Activated naive CD8-positive, alpha-beta T cell treated with anti-CD3 and anti-CD28 coated beads, Interleukin-2, amount 10 ng/mL, durations not matched to agents 7 days and 5 days (primary cell): ENCODE measurements at places on chromosomes 6 and 20. TPM values are rescaled to one million over a fixed set of nuclear protein-coding genes. Genes with fewer than 3 reads are reported as not detected.
A peak's percentile ranks its signal among the peaks of the same experiment; 100 is the strongest.

- no peak for DNase-seq
These were observed 30.0 kb upstream of the TMEM14A start for GRCh38 chr6:52640916-52641315.

DNA sequence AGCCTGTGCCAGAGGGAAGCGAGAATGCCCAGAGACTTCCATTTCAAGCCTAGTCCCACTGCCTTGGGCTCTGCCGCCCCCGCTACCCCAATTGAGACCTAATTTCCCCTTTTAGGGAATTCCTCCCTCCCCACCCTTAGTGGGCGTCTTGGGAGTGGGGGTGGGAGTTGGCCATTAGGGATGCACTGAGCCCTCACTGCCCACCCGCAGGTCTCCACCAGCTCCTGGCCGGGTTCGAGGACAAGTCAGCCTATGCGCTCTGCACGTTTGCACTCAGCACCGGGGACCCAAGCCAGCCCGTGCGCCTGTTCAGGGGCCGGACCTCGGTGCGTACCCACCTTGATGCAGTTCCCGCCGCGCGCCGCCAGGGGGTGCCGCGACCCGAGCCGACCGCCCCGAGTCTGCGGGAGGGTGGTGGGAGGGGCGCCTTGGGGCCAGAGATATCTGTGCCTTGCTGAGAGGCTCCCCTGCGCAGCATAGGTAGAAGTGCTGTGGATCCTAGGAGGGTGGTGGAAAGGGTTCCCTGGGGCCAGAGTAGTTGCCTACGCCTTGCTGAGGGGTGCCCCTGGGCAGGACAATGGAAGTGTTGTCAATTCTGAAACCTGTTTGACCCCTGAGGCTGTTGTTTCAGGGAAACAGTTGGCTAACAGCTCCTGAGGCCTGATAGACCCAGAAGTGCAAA is 9.2 kb downstream of the ITPA start:
- DNase-seq: peak; percentile 89

DNA sequence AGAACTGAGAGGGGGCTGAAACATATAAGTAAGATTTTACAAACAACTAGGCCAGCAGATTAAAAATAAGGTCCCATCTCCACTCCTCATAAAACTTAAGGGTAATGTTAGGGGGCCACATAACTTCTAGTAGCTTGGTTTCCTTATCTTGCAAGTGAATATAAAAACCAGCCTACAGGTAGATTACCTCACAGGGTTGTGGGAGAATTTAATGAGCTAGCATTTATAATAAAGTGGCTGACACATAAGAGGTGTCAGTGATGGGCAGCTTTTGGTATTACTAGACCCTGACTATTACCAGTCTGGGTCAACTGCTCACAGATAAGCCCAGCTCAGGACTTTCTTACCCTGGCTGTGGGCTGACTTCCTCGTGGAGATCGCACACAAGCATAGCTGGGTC is 9.2 kb upstream of the PPP1R14C start:
- no peak for DNase-seq

DNA sequence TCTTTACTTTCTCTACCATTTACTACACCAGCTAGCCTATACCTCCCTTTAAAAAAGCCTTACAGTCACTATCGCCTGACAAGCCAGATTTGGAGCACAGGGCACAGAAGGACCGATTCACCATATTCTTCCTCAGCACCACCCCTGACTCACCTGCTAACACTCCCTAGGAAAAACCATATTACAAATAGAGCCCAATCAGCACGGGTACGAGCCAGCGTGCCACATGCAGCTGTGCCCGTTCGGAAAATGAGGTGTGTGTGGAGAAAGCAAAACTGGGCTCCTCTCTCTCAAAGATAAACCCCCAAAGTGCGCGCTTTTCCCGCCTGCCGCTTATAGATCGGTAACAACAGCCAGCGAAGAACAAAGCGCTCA is 1.2 kb downstream of the SYNCRIP start:
- no peak for DNase-seq

DNA sequence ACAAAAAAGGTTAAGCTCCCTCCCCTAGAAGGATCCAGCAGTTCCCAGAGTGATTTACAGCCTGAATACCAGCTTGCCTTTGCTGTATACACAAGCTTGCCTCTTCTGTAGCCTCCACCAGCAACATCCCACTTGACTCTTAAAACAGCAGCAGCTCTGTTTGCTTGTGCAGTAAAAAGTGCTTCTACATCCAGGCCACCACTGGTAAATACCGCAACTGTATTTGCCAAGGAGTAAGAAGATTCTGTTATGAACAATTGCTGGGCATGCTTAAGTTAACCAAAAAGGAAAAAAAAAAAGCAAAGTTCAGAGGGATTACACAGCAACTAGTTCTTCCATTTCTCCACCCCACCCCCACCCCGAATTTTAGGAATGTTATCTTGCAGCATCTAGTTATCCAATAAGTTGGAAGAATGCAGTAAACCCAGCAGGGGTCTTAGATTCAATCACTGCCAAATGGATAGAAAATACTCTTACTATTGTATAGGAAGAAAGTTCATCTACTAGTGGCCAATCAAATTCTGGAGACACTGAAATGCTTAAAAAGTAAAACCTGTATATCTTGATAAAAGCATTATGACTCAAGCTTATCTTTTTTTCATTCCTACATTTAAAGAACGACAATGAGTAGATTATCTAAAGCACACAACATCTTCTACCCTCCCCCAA is 4.8 kb downstream of the SALL4 start:
- no peak for DNase-seq

DNA sequence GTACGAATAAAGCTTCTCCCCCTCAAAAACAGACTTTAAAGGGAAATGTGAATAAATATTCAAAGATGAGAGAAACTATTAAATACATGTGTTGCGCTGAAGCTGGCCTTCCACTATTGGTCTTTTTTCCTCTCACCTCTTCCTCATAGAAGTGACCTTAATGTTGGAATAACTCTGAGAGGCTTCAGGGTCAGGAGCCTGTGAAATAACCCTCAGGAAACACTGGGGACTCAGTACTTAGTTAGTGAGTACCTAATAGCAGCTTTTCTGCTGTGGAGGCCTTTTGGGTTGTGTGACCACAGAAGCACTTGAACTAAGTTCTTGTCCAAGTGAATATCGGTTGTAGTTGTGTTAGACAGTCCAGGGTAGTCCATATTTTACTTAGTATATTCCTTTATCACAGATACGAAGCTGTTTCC is 799 bp upstream of the SHPRH start:
- DNase-seq: no peak

- DNase-seq: no peak
These were observed 489.0 kb downstream of the CDKAL1 start for GRCh38 chr6:21023210-21023609.

GRCh38 chr6:33954453-33954852 is 150.7 kb upstream of the MLN start:
- no peak for DNase-seq

DNA sequence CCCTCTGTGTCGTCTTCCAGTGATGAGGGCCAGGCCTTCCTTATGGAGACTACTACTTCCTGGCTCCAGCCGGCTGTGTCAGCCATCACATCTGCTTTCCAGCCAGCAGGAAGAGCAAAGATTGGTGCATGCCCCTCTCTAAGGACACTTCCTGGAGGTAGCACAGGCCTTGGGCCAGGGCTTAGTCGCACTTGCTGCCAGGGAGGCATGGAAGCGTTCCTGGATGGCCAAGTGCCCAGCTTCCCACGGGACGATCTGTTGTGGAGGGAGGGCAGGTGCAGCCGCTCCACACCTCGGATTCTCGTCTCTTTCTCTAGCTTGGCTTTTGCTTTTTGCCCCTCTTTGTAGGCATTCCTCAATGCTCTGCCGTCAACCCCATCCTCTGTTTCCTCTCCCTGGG is 11.9 kb downstream of the ERMARD start:
- DNase-seq: no peak

The TREML2 gene
- 14.9 TPM for total RNA-seq

The DOK5 gene
- not detected for total RNA-seq

The CALHM4 gene
- not detected for total RNA-seq

The EEF1A2 gene
- total RNA-seq: 0.26 TPM
